ENCODE measurements at places on chromosomes 6 and 20.
A peak's percentile ranks its signal among the peaks of the same experiment; 100 is the strongest.

GRCh38 chr6:157068691-157069324 is 254.5 kb downstream of the TMEM242 start:
- no peak for DNase-seq

DNA sequence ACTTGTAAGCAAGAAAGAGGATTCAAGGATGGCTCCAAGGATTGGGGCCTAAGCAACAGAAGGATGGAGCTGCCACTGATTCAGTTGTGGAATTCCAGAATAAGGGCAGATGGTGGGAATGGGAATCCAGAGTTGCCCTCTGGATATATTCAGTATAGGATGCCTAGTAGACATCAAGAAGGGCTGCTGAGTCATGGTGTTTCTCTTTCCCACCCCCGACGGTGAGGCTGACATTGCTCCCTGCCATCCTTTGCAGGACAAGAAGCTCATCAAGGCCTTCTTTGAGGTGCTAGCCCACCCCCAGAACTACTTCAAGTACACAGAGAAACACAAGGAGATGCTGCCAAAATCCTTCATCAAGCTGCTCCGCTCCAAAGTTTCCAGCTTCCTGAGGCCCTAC is 11.2 kb upstream of the ZNF76 start:
- no peak for DNase-seq

DNA sequence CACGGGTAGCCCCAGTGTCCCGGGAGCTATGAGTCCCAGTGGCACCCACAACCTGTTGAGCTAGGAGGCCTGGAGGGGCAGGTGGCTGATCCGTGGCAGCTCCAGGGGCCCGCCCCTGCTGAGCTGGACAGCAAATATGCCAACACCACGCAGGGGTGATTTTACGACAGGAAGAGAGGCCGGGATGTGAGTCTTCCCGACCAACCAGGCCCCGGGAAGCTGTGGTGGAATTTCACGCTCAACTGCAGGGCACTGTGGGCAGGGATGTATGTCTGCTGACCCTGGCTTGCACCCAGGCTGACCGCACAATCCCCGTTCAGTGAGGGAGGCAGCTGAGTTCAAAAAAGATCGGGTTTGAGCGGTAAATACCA is 183.9 kb downstream of the ERMARD start:
- no peak for DNase-seq

GRCh38 chr6:39867592-39867991 is 66.7 kb downstream of the MOCS1 start:
- peak; percentile 32 for DNase-seq

DNA sequence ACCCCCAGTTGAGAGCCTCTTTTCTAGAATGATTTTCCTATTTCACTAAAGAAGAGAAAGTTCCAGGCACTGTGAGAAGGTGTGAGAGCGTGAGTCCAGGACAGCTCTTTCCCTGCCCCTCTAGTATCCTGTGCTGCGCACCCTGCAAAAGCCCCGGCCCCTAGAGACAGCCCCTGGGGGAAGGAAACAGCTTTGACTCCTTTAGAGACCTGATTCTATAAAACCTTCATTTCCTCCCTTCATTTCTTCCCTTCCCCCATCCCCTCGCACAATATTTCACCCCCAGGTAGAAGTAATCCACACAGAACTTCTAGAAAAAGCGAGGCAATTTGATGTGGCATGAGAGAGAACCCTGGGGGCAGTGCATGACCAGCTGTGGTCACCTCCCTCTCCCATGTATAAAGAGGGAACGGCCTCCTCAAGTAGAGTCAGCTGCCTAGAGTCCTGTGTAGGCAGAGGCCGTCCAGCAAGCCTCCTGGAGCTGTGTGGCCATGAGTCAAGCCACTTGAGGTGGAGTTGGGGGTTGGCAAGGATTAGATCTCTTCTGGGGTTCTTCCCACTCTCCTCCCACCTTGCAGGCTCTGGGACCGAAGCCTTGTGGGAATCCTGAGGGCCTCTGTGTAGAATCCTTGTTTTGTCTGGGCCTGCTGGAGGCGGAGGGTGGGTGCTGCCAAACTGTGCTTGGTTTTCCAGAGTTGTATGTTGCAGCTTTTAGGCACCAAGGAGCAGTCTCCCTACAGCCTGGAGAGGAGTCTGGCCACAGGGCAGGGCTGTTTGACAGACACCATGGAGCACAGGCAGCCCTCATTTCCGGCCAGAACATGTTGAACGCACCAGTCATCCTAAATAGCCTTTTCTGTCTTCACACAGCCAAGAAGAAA is 41.7 kb downstream of the CHMP4B start:
- DNase-seq, result no peak

DNA sequence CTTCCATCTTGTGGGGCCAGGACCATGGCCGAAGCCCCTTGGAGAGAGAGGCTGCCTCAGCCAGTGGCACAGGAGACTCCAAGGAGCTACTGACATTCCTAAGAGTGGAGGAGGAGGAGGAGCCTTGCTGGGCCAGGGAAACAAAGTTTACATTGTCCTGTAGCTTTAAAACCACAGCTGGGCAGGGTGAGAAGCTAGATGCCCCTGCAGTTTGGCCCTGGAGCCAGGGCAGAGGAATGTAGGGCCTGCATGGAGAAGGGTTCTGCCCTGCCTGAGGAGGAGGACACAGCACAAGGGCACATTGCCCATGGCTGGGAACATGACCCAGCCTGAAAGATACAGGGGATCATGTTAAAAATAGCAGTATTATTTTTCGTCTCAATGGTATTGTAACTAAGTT is 37.4 kb downstream of the PLCG1 start:
- DNase-seq, result no peak

GRCh38 chr6:27616328-27617045 is 143.6 kb upstream of the ZNF184 start:
- no peak for DNase-seq

DNA sequence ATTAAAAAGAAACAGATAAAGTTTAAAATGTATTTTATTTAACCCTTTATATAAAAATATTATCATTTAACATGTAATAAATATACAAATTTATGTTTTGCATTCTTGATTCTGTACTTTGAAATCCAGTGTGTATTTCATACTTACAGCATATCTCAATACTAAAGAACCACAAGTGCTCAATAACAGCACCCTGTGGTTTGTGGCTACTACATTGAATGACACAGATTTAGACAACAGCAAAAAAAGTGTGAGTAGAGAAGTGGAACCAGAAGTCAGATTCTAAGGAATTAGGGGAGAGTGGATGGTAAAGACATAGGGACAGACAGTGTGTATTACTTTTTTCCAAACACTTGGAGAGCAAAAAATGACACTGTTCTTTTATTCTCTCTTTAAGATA is 524.5 kb downstream of the BMP2 start:
- DNase-seq, result no peak

DNA sequence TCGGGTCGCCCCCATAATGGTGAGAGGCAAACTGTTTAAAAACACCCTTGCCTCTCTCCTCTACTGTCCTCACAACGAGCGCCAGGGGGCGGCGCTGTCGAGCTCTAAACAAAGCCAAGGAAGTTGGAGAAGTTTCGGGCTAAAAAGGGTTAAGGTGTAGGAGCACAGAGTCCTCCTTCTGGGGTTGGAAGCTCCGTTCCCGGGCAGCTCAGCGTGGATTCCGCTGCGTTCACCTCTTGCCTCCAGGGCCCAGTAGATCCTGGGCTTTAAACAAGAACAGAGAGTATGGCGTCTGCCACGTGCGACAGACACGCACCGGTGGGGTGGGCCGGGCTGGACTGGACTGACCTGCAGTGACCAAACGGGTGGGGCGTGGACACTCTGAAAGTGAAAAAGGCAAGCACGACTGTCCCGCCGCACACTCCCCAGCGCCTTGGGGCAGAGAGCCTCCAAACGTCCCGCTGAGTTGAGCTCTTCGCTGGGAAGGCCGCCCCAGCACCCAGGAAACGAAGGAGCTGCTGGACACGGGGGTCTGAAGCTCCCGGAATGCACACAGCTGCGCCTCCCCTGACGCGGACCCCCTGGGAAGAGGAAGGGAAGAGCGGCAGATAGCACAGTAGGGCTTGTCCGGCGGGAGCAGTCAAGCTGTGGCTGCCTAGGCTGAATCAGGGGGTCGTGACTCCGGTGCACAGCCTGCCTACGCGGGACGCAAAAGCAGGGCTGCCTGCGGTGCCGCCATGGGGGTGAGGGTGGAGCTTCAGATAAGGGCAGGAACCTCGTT is 1.6 kb upstream of the THBD start:
- DNase-seq, result no peak

DNA sequence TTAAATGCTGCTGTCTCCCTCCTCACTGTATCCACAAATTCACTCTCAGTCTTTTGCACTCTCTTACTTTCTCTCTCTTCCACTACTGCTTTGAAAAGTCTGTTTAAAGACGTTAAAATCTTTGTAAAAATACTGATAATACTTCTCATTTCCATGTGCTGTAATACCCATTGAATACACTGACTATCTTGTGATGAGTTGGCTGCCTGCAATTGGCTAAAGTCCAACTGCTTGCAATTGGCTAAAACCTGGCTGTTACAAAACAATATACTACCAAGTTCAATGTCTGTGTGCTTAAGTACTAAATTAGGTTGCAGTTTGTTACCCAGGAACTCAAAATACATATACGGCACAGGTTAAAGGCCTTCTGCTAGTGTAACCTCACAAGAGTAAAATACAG is 264.8 kb downstream of the THBS2 start:
- DNase-seq, result no peak

GRCh38 chr20:8057871-8058270 is 38.3 kb upstream of the TMX4 start:
- peak; percentile 11 for DNase-seq

- no peak for DNase-seq
Measured at GRCh38 chr6:161035182-161035980, 43.8 kb downstream of the MAP3K4 start.

GRCh38 chr6:113451049-113451448 is 406.1 kb upstream of the MARCKS start:
- no peak for DNase-seq

DNA sequence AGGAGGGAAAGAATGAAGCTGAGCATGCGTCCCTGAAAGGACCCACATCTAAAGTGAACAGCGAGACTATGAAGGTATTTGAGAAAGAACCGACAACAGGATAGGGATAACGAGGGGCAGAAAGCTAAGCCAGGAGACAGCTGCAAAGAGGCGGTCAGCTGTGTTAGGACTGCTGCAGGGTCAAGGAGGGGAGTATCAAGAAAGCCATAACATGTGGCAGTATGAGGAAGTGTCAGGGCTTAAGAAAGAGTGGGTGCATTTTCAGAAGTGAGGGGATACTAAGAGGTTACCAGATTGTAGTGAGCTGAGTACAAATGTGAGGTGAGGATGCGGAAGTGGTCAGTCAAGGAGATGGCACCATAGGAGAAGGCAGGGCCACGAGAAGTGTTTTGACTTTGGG is 21.2 kb downstream of the MYLIP start:
- DNase-seq, result no peak

- DNase-seq, result no peak
Measured at GRCh38 chr6:31720196-31720770, 1.3 kb downstream of the LY6G6C start.

DNA sequence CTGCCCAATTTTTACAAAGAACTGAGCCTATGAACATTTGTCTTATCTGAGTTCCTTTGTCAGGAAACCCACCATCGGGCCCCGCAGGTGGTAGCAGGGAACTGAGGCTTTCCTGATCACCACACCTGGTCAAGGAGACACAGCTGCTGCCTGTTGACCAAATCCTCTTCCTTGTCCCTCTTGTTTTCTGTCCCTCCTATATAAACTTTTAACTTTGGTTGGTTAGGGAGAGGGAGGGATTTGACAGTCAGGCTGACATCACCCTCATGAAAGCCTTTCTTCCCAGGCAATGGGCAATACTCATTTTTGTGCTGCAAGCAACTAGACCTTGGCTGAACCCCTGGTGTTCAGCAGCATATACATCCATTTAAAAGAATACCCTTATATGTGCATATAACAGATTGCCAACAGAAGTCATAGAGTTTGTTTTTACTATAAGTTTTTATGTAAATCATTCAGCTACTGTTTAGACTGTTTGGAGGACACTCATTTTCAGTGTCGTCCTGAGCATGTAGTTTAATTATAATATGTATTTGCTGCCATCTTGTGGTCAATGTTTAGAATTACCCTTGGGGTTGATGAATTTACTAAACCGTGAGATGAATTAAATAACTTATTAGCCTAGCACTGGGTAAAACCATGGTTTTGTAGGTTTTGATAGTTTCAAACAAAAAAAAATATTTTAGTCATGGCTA is 17.0 kb downstream of the CRISP1 start:
- DNase-seq, result peak; percentile 72

DNA sequence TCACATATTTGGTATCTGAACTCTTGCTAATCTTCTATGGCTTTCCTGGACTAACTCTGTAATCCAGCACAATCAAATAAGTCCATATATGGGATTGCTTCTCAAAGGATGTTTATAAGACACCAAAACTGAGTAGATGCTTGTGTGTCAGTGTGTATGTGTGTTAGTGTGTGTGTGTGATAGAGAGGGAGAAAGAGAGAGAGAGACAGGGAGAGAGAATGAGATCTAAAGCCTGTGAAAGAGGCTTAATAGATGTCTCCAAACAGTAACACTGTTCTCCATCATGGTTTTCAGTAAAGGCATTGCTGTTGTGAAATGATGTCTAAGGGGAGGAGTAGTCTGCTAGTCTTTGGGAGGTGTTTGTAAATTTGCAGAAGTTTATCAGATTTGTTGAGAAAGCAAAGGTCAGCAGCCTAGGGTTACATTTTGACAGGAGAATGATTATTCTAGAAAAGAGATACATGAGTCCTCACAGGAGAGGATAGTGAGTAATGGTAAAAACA is 73.9 kb upstream of the MLIP start:
- no peak for DNase-seq

DNA sequence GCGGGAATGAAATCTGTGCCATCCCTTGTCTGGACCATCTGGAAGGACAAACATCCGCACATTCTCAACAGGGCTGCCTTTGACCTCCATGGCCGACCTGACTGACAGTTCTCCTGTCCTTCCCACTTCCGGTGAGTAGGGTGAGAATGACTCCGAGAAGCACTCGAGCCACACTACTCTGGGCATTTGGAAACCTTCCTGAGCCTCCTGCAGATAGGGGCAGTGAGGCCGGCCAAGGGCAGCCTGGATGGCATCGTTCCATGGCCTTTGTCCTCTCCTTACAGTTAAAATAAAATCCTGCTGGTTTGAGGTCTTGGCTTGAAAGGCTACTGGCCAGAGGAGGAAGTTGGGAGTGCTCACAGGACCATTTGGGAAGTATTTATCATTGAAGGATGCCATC is 70.9 kb upstream of the QKI start:
- DNase-seq, result no peak

DNA sequence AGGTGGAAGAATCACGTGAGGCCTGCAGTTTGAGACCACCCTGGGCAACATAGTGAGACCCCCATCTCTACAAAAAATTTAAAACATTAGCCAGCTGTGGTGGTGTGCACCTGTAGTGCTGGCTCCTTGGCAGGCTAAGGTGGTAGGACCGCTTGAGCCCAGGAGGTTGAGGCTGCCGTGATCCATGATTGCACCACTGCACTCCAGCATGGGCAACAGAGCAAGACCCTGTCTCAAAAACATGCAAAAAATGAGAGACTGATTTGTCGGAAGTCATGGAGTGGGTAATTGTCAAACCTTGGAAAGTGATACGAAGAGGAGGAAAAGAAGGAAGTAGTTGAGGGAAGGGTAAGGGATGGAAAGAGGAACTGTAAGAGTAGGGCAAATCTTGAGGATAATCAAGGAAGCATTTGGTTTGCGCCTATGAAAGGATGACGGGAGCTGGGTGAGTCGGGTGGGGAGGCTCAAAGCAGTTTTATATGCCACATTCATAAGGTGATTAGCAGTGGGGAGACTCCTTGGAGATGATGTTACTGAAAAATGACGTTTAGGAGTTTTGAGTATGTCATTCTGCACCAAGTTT is 14.5 kb downstream of the L3MBTL3 start:
- no peak for DNase-seq
